T-helper 17 cell (primary cell): ENCODE measurements at places on chromosomes 3 and 15. TPM values are rescaled to one million over a fixed set of nuclear protein-coding genes. Genes with fewer than 3 reads are reported as not detected.

- DNase-seq = no peak
Measured at GRCh38 chr15:60969658-60970057, 259.4 kb downstream of the RORA start.

GRCh38 chr15:87618203-87618725, 638.3 kb downstream of the NTRK3 start:
- DNase-seq = no peak

DNA sequence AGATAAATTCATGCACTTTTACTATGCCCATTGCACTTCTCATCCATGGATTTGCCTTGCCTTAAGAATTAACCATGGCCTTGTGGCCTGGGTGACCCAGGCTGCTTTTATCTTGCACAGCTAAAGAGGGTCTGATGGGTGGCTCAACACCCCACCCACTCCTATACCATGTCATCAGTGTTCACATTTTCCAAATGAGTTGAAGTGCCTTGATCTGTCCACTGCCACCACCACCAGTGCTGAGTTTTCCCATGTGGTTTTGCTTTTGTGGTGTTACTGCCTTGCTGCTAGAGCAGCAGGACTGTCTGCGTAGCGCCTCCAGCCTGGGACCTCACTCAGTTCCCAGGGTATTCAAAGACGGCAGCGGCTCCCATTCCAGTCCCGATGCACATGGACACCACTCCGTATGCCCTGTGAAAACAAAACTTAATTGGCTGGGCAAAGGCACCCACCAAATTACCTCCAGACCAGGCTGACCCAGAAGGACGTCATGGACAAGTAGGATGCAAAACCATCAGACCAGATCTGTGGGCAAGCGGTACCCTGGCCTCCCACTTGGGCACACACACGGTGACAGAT, 14.1 kb downstream of the ACAA1 start:
- DNase-seq = no peak

- no peak for DNase-seq
Measured at GRCh38 chr3:100463646-100464155, 28.7 kb upstream of the TMEM45A start.

DNA sequence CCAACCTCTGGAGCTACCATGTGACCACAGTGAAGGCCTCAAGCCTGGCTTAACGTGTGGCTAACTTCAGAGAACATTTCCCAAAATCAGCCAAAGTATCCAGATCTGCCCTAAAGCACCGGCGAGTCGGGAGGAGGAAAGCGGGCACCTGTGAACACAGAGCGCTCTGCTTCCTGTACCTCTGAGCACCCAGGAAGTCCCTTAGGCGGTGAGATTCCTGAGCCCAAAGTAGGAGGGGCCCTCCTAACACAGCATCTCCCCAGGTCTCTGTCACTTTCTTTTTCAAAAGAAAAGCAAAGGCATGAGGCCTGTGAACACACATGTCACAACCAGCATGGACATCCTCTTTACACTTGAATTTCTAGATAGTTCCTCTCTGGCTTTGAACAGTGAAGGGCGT, 944 bp upstream of the EIF4E3 start:
- peak; percentile 34 for DNase-seq

GRCh38 chr3:71055257-71056001, 528.1 kb downstream of the FOXP1 start:
- no peak for DNase-seq

The VGLL3 gene
- total RNA-seq = 0.03 TPM

- no peak for DNase-seq
Measured at GRCh38 chr3:62622553-62623174, 249.3 kb upstream of the FEZF2 start.

The NLGN1 gene
- total RNA-seq = not detected

GRCh38 chr15:80669663-80670273, 25.3 kb upstream of the ABHD17C start:
- DNase-seq = no peak

GRCh38 chr15:83471307-83471866, 24.2 kb downstream of the SH3GL3 start:
- DNase-seq = no peak

DNA sequence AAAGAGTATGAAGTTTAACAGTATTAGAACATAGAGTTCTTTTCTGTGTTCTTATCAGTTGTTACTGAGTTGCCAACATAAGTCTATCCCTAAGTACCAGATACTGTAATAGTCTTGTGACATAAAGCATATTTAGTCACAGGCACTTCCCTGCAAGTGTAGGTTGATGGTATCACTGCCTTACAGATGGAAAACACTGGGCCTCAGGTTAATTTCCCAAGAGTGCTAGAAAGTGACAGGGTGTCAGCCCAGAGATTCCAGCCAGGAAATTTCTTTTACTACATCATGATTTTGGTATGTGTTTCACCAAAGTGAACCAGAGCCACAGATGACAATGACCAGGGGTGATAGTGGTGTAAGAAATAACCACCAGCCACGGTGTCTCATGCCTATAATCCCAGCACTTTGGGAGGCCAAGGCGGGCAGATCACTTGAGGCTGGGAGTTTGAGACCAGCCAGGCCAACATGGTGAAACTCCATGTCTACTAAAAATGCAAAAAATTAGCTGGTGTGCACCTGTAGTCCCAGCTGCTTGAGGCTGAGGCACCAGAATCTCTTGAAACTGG, 3.2 kb downstream of the EIF1B start:
- DNase-seq = no peak

GRCh38 chr3:119662604-119663373, 2.4 kb upstream of the POPDC2 start:
- no peak for DNase-seq

DNA sequence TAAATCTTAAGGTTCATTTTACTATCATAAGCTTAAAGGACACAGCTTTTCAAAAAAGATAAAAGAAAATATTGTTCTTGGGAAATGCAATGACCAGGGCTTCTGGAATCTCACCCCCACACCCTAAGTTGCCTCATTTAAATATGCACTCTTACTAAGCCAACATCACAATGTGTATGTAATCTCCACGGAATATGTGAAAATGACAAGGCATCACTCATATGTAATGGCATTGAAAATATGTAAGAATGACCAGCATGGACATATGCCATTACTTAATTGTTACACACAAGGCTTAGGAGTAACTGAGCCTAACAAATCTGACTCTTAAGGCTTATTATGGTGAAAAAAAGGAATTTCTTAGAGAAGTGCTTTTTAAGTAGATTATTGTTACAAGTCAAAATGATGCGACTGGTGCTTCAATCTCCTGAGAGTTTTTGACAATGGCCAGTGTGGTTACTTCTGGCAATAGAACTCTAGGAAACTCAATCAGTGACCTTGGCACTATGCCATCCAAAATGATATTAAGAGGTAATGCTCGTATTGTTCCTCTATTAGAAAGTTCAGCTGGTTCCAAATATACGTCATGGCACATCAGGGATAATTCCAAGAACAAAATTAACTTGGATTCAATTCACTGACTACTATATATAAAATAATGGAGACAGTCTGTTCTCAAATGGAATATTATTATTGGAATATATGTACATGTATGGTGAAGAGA, 290.0 kb upstream of the PLSCR5 start:
- no peak for DNase-seq

The FES gene
- 6.0 TPM for total RNA-seq

The GOLGA8Q gene
- total RNA-seq = 1.4 TPM

GRCh38 chr3:155701882-155702465, 42.9 kb downstream of the PLCH1 start:
- no peak for DNase-seq

The REC114 gene
- not detected for total RNA-seq

- no peak for DNase-seq
Measured at GRCh38 chr3:156317462-156318074, 197.2 kb downstream of the KCNAB1 start.

DNA sequence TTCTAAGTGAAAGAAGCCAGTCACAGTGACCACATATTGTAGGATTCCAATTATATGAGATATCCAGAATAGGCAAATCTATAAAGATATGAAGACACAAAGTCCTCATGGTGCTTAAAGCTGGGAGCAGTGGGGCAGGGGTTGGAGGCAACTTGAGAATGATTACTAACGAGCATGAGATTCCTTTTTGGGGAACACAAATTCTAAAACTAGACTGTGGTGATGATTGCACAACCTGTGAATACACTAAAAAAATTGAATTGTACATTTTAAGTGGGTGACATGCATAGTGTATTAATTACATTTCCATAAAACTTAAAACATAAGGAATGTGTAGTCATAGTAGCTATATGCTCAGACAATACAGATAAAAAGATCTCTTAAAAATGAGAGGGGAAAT, 103.2 kb downstream of the DPH6 start:
- no peak for DNase-seq

GRCh38 chr3:143811602-143812001, 36.7 kb downstream of the SLC9A9 start:
- DNase-seq = no peak

DNA sequence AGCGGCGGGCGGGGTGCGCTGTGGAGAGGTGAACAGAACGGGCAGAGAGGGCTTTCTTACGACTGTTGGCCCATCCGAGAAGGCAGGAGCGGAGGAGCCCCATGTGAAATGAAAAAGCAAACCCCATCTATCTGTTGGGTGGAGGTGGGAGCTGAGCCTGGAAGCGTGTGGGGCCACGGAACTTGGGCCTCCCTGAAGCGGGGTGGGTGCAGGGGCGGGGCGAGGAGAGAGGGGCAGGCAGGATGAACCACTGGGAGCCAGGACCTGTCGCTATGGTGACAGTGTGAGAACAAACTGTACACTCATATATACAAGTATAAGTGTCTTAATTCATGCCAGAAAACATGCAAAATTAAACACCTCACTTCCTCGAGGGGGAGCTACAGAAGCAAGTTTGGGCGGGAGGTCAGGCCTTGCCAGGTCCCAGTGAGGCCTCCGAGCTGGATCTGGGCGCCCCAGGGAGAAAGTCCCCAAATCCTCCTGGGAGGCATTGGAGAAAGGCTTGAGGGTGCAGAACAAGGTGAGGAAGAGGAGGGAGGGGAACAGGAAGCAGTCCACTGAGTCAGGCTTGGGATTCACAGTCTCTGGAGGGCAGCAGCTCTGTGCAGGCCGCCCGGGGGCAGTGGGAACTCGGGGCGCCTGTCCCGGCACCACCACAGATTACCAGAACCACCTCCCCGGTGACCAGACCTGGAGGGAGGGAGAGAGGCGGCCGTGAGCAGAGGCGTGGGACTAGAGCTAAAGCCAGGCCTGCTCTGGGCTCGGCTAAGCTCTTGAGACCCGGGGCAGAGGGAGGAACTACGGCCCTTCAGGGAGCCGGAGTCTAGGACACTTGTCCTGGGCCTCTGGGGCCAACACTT, 34.8 kb downstream of the RBPMS2 start:
- no peak for DNase-seq

- DNase-seq = no peak
Measured at GRCh38 chr3:114504941-114505628, 211.3 kb downstream of the TIGIT start.

DNA sequence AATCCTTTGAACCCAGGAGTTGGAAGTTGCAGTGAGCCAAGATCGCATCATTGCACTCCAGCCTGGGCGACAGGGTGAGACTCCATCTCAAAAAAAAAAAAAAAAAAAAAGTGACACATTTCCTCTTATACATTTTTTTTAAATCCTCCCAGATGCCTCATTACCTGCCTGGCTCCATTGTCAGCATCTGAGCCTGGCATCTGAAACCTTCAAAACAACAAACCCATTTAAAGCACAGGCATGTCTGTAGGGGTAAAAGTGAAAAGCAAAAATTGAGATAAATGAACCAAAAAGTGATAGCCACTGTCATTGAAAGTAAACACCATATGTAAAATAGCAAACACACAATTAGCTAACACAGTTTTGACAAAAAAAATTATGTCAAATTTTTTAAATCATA, 38.6 kb downstream of the OSBPL10 start:
- no peak for DNase-seq

The CIP2A gene
- 4.1 TPM for total RNA-seq

The KAT2B gene
- total RNA-seq = 157 TPM

- DNase-seq = no peak
Measured at GRCh38 chr15:41553731-41554130, 5.3 kb upstream of the TYRO3 start.

GRCh38 chr15:99526671-99527070, 39.1 kb upstream of the MEF2A start:
- no peak for DNase-seq

DNA sequence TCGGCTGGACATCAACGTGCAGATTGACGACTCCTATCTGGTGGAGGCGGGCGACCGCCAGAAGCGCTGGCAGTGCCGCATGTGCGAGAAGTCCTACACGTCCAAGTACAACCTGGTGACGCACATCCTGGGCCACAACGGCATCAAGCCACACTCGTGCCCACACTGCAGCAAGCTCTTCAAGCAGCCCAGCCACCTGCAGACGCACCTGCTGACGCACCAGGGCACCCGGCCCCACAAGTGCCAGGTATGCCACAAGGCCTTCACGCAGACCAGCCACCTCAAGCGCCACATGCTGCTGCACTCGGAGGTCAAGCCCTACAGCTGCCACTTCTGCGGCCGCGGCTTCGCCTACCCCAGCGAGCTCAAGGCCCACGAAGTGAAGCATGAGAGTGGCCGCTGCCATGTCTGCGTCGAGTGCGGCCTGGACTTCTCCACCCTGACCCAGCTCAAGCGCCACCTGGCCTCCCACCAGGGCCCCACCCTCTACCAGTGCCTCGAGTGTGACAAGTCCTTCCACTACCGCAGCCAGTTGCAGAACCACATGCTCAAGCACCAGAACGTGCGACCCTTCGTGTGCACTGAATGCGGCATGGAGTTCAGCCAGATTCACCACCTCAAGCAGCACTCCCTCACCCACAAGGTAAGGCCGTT, 34.2 kb downstream of the IDH2 start:
- DNase-seq = no peak

GRCh38 chr15:73948982-73949381, 22.7 kb downstream of the LOXL1 start:
- no peak for DNase-seq

The LEKR1 gene
- 2.8 TPM for total RNA-seq

DNA sequence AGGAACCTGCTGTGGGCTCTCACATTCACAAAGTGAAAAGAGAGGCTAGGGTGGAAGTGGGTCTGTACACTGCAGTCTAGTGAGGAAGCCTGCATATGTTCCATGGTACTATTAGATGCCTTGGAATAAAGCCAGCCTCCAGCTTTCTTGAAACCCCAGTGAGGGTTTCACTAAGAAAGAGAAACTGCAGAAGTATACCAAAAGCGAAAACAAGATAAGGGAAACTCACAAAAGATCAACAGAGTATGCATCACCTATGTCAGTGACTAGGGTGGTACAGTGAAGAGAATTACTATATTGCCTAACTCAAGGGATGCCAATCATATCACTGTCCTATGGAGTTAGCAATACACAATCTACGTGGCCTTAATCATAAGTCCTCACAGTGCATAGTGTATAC, 212.5 kb upstream of the GADL1 start:
- DNase-seq = no peak

The RHOV gene
- 0.18 TPM for total RNA-seq
